ENCODE measurements at places on chromosomes 5 and 9. TPM values are rescaled to one million over a fixed set of nuclear protein-coding genes. Genes with fewer than 3 reads are reported as not detected.
A peak's percentile ranks its signal among the peaks of the same experiment; 100 is the strongest.

GRCh38 chr5:140780512-140780911, 5.4 kb upstream of the PCDHA1 start:
- DNase-seq = no peak

DNA sequence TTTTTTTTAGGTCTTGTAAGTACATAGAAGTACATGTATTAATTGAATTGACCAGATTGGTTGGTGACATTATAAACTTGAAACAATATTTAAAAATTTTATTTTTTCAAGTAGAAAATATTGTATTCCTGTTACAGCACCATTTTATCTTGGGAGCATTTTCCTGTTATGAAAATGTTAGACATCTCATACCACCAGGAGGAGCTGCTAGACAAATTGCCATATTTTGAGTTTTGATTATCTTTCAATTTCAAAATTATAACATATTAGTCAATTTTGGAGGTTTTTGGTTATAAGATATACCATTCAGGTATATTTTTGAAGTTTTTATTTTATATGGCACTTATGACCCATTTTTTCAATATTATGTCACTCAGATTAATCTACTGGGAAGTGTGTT, 84.4 kb downstream of the CNTLN start:
- no peak for DNase-seq

- no peak for DNase-seq
These were observed 61.8 kb downstream of the PRKACG start for GRCh38 chr9:68951879-68952659.

DNA sequence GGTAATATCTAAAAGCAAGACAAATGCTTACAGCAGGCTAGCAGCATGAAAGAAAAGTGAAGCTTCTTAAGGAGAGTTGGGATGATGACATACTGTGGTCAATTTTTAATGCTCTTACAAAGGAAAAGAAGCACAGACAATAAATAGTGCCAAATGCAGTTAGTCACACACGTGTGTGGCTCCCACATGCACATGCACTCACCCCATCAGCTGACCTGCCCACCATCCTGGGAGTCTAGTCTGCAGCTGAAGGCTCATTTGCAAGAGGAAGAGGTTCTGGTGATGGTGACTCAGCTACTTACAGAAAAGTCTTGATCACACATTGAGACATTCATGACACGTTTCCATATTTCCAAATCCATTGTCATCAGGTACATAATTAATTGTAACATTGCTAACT, 129.3 kb downstream of the MRPL36 start:
- peak; percentile 34 for DNase-seq

GRCh38 chr9:124934290-124934689, 6.6 kb downstream of the GOLGA1 start:
- no peak for DNase-seq

- DNase-seq = no peak
These were observed 88.6 kb downstream of the NRG2 start for GRCh38 chr5:139954462-139954861.

DNA sequence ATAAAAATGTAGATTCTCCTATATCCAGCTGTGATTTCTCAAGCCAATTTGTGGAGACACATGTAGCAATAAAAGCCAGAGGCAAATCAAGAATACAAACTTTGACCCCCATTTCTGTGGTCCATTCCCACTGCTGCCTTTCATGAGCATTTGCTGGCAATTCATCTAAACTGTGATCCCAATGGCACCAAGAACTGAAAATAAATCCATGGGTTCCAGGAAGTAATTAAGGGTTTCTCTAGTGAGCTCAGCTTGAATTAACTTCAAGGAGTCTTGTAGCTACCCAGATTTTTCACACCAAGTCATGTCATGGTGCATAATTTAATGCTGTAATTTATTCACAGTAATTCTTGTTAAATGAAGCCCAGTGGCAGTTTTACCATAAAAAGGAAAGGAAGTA, 145.0 kb upstream of the SMC2 start:
- DNase-seq = no peak

GRCh38 chr9:93051680-93052089, 6.8 kb upstream of the SUSD3 start:
- DNase-seq = no peak

DNA sequence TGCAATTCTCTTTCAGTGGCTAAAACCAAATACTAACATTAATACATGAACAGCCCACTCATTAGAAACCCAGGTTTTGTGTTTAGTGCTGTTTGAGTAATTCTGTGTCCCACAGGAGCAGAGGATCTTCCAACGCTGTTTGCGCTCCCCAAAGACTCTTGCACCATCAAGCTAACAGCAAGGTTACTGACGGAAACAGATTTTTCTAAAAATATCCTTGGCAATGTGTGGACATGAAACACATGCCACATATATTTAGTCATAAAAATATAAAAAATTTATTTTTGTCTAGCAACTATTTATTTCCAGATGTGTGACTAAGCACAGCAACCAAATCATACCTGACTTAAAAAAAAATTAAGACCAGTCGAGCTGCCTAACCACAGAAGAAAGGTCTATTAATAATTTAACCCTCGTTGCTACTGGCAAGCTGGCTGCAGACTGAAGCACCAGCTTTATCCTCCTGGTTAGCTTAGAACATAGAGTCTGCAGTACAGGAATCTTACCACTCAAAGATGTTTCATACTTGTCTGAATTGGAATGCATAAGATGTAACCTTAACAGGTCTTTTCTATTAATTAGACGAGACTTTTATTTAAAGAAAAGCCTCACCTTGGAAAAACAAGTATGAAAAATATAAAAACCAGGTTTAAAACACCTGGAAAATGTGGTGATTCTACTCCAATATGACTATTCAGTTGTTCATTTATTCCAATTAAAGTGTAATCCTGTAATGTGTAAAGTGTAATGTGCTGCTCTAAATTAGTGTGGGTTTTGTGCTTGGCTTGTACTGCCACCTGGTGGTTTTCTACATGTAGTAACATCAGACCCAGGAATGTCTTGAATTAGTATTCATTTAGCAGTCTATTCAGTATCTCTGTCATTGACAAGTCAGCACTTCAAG, 272.5 kb downstream of the EPB41L4A start:
- peak; percentile 77 for DNase-seq

- no peak for DNase-seq
These were observed 16.1 kb upstream of the COL5A1 start for GRCh38 chr9:134625361-134626068.

GRCh38 chr9:38075272-38075671, 6.2 kb upstream of the SHB start:
- no peak for DNase-seq

GRCh38 chr5:116370149-116370548, 204.5 kb downstream of the SEMA6A start:
- no peak for DNase-seq

DNA sequence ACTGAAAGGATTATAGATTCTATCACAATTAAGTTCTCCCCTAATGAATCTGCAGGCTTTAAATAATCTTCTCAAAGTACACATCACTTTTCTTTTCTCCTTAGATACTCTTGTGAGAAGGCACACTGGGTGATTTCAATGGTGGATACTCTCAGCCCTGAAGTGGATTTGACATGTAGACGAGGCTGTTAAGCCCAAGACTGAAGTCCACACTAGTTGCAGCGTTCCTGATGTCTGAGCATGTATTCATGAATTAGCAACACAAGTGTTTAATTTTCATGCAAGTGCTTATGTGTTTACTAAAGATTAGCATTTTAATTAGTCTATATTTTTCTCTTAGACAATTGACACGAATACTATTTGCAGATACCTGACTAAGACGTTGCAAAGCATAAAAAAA, 218.9 kb downstream of the TMEM161B start:
- DNase-seq = no peak

DNA sequence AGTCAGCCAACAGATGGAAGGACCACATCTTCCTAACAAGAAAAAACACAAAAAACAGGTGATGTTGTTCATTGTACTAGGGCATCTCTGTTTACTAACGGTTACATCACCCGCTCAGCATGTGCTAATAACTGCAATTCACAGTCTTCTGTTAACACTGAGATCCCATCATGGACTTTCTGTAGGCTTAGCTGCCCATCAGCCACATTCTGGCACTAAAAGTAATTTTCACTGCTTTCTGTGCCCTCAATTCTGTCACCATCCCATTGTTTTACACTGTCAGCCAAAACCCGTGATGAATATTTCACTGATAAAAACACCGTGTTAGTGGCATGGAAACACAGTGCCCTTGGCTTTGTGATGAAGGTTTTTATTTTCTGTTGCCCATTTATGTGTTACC, 64.6 kb downstream of the CAST start:
- DNase-seq = no peak

DNA sequence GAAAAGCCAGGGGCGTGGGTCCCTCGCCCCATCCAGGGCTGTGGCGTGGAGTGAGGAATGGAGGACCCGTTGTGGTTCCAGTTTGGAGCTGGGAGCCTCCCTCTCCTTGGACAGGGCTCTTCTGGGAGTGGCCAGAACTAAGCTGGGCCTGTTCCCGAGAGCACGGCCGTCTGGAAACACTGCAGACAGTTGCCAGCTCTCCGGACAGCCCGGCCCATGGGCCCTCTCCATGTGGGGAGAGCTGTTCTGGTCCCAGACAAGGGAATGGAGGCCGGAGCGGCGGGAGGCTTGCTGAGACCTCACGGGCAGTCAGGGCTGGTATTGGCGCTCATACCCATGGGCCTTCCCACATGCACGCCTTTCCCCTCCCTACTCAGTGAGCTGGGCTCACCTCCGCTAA, 45.2 kb upstream of the FCN2 start:
- no peak for DNase-seq

- DNase-seq = no peak
These were observed 566.6 kb downstream of the ZNF608 start for GRCh38 chr5:124179819-124180218.

GRCh38 chr9:82722051-82722450, 340.9 kb downstream of the RASEF start:
- DNase-seq = no peak

DNA sequence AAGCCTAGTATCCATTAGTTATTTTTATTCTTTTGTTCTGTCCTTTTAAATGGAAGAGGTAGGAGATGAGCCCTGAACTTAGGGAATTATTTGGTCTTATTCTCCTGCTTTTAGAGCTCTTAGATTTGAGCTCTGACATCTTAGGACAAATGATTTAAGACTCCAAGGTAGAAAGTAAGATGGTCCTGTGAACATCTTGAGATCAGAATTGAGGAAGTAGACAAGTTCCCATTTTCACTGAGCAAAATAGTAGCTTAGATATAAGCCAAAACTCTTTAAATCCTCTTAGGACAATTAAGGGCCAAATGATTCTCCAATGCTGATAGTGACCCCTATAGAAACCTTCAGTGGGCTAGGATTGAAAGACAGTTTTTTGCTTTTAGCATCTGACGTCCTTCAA, 53.0 kb upstream of the RUSC2 start:
- DNase-seq = no peak

DNA sequence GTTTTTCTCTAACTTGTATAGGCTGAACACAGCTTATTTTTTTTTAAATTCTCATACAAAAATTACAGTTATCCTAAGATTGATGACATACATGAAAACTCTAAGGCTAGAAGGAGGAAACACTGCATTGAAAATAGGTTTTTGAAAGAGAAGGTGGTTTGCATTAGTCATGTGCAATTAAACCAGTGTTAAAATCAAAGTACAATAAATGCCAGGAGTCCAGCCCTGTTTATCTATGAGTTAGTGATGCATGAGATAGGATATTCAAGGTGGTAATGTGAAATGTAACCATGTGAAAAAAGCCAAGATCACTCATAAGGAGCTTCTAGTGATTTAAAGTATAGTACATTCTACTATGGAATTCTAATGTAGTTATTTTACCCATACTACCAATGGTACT, 444.9 kb upstream of the CYLC2 start:
- no peak for DNase-seq

GRCh38 chr5:31664566-31664965, 25.6 kb downstream of the PDZD2 start:
- no peak for DNase-seq

GRCh38 chr9:99079542-99079941, 25.4 kb upstream of the TGFBR1 start:
- no peak for DNase-seq

- no peak for DNase-seq
These were observed 4.3 kb downstream of the GPX3 start for GRCh38 chr5:151024440-151025249.

The PCDHGB1 gene
- total RNA-seq = not detected

The CCIN gene
- total RNA-seq = not detected

The PROB1 gene
- total RNA-seq = 4.1 TPM

The C9orf50 gene
- total RNA-seq = not detected

The PDE6A gene
- total RNA-seq = not detected

The PCDHB11 gene
- total RNA-seq = not detected

The C5 gene
- total RNA-seq = 3.4 TPM

The AJM1 gene
- total RNA-seq = 5.8 TPM
